Left cardiac atrium (tissue), 4 donors: ENCODE measurements at places on chromosomes 12 and 14. TPM values are rescaled to one million over a fixed set of nuclear protein-coding genes. Genes with fewer than 3 reads are reported as not detected.

Gene ASIC1
- total RNA-seq, result 4.1 TPM

DNA sequence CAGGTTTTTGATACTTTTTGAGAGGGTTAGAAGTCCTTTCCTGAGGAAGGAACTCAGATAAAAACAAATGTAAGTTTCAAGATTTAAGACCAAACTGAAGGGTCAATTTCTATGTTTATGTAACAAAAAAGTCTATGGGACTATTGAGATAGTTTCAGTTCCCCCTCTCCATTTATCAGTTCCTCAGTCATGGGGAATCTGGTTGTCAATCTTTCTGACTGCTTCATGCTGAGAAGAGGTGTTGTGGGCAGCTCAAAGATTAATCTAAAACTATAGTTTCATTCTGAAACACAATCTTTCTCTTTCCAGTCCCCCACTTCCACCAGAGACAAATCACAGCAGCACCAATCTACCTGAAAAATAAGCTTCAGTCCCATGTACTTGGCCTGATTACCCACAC is 93.7 kb downstream of the KCNMB4 start:
- DNase-seq, result no peak

Gene RPGRIP1
- total RNA-seq, result 0.26 TPM

- DNase-seq, result peak; percentile 48
Observed at GRCh38 chr12:53676656-53677015, 753 bp upstream of the ATP5MC2 start.

- DNase-seq, result no peak
Observed at GRCh38 chr12:57529831-57530230, 7.2 kb downstream of the MBD6 start.

DNA sequence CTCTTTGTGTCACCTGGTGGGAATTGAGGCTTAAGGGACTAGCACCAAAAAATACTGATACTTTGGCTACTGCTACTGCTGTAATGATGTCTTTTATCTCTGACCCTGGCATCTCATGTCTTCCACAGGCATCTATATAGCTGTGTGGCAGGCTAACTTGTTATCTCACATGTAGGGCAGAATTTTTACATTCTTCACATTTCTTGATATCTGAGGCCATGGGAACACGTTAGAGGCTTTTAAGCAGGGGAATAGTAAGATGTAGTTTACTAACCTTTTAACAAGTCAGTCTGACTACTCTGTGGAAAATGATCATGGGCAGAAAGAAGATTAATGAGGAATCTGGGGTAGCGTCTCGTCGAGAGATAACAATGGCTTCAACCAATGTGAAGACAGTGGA is 498.4 kb downstream of the PCNX1 start:
- no peak for DNase-seq

Gene LGALS3
- total RNA-seq, result 121 TPM

DNA sequence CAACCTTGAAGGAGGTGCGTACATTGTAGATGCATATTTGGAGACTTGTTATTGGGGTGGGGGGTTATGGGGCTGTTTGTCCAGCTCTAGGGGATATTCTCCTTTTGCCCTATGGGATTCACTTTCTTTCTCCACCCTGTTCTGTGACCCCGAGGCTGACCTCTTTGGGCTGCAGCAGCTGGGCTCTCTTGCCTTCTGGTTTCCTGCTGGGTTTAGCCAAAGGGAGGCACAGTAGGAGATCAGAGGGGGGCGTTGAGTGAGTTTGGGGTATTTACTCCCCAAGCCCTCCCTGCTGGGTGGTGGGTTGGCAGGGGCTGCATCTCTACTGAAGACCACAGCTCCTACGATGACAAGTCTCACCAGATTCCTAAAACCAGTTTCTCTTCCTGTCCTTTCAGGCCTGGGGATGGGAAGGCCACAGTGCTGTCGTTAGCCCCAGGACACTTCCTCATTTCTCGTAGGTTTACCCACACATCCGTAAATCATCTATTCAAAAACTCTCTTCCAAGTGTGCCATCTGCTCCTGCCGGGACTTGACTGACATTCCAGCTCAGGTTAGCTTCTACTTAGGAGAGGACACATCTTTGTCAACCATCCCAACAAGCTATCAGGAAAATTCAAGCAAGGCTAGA is 127.1 kb downstream of the TMEM30B start:
- DNase-seq, result no peak

Gene NRL
- 1.6 TPM for total RNA-seq

- DNase-seq, result no peak
Observed at GRCh38 chr12:3241621-3242020, 164.4 kb downstream of the TSPAN9 start.

GRCh38 chr12:85516667-85517325 is 236.8 kb downstream of the ALX1 start:
- no peak for DNase-seq

Gene SLC25A47
- not detected for total RNA-seq

- no peak for DNase-seq
Observed at GRCh38 chr12:93149229-93149628, 220.1 kb upstream of the EEA1 start.

GRCh38 chr14:78164226-78164853 is 5.8 kb upstream of the NRXN3 start:
- DNase-seq, result no peak

Gene AVPR1A
- 2.5 TPM for total RNA-seq

DNA sequence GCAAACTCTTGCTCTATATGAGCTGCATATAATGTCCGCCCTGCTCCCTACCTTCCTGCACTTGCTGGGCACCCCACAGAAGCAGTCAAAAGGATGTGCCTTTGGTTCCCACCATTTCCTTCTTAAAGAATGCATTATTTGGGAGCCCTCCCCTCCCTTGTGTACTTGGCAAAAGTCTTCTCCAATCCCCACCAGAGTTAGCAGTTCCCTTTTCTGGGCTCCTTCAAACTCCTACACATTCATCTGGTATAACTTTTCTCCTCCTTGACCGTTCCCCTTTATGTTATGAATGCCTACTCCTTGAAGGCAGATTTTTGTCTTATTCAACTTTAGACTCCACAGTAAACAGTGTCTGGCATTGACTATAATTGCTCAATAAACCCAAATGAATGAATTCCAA is 27.8 kb downstream of the AREL1 start:
- DNase-seq, result no peak

- DNase-seq, result peak; percentile 21
Observed at GRCh38 chr12:66036317-66036716, 94.2 kb downstream of the LLPH start.

Gene SERPINA10
- total RNA-seq, result not detected

- no peak for DNase-seq
Observed at GRCh38 chr12:23655884-23656283, 293.6 kb downstream of the SOX5 start.

DNA sequence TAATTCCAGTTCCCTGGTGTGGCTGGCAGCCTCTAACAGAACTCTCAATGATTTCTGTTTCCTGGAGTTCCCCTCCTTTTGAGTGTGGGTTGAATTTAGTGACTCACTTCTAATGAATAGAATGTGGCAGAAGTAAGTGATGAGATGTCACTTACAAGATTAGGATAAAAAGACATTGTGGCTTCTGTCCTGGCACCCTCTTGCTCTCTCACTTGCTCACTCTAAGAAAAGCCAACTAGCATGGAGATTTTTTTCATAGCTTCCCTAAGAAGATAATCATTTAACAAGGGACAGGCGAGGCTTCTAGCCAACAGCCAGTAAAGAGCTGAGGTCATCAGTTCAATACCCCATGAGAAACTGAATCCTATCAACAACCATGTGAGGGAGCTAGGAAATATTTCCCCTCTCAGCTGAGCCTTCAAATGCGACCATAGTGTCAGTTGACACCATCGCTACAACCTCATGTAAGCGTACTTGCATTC is 156.7 kb downstream of the TMTC3 start:
- DNase-seq, result no peak

DNA sequence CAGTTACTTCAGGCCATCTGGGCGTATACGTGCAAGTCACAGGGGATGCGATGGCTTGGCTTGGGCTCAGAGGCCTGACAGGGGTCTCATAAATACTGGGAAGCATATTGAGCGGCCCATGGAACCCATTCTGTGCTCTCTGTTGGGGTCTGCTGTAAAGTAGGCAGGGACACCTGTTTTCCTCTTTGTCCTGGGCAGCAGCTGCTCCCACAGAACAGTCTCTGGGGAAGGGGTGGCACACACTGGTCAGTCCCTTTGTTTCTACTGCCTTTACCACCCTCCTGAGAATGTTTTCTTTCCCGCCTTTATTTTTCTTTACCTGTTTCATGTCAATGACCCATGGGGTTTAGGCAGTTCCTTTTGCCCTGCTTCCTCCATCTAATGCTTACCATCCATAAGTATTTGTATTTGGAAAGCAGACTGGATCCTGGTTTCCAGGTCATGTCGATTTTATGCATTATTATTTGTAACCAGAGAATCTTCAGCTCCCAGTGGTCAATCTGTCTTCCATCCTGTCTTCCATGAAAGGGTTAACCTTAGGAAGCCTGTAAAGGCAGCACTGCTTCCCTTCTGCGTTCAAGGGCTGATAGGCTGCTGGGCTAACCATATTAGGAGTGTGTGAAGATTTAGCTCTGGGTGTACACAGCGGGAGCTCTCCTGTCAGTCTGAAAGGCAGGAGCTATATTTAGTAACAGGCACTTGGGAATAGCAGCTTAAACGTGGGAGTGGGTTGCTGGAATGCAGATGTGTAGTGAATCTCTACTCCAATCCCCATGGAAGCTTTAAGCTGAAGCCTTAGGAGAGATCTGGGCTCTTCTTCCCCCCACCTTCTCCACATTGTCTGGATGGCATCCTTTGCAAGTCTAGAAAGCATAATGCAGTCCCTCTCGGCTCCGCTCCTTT is 124.0 kb downstream of the DYRK2 start:
- no peak for DNase-seq

Gene AMN
- 1.6 TPM for total RNA-seq

DNA sequence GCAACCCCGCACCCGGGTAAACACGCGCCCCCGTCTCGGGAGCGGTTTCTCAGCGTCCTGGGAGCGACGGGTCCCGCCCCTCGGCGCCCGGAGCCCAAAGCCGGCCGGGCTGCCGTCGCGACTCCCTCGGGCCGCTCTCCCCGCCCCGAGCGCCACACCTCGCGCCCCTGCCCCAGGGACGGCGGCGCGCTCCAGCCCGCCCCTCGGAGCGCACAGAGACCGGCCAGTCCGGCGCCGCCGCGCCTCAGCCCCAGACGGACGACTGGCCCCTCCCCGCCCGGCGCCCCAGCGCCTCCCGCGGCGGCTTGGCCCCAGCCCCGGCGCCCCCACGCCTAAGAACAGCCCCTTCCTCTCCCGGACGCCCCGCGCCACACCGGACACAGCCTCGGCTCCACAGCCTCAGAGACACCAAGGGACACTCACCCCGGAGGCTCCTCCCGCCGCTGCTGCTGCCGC is 411 bp downstream of the BTBD7 start:
- peak; percentile 73 for DNase-seq

DNA sequence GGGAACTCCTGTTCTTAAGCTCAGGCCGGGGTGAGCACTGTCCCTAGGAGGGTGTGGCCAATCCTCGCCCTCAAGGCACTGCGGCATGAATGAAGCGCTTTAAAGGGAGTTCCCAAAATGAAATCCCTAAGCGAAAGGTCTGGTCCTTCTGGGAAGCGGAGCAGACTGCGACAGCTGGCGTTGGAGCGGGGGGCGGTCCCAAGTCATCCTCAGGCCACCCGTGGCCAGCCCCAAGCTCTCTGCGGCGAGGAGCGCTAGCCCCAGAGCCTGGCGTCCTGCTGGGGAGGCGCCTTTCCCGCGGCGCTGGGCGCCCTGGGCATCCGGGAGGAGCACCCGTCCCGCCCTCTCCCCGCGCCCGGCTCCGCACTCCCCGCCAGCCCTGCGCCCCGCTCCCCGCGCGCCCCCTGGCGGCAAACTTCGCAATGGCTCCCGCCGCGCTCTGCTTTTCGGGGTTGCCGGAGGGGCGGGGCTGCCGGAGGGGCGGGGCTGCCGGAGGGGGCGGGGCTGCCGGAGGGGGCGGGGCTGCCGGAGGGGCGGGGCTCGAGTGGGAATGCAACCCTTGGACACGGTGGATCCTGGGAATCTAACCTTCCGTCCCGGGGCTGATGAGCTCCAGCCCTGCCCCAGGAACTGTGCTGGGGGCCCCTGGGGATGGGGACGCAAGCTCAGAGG is 25.4 kb downstream of the ZBTB42 start:
- DNase-seq, result peak; percentile 90

Gene RNASE7
- total RNA-seq, result not detected
